ENCODE measurements at places on chromosomes 1 and 21.

DNA sequence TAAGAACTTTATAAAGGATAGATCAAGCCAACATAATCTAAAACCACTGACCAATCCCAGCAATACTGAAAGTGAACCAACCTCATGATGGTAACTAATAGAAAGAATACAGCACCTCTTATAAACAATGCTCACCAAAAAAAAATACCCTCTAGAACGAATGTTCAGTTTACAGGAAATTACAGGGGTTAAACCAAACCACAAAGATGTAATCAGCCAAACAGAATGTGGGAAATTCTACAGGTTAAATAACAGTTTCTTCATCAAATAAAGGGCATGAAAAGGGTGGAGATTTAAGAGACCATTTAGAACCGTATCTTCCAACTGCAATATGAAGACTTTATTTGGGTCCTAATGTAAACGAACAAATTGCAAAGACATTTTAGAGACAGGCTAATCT, 30.4 kb downstream of the ARID4B start:
- no peaks in the 10 kb centered on the region for H3K27me3 ChIP-seq
- no peak for DNase-seq
- no peak overlapping the region for H3K27ac ChIP-seq

- no peaks in the 10 kb centered on the region for H3K27me3 ChIP-seq
- H3K36me3 ChIP-seq, result no peaks in the 10 kb centered on the region
- DNase-seq, result no peak
- no peak overlapping the region for H3K4me3 ChIP-seq
- no peaks in the 10 kb centered on the region for H3K4me1 ChIP-seq
Measured at GRCh38 chr21:33998402-33998801, 75.0 kb upstream of the MRPS6 start.

- no peak for DNase-seq
- H3K27ac ChIP-seq, result no peak overlapping the region
- no peaks in the 10 kb centered on the region for H3K36me3 ChIP-seq
- no peak overlapping the region for H3K4me3 ChIP-seq
- no peaks in the 10 kb centered on the region for H3K4me1 ChIP-seq
- no peaks in the 10 kb centered on the region for H3K27me3 ChIP-seq
Measured at GRCh38 chr1:34066166-34066565, 98.9 kb downstream of the CSMD2 start.

GRCh38 chr1:113140588-113141446, 67.8 kb downstream of the LRIG2 start:
- H3K36me3 ChIP-seq, result no peaks in the 10 kb centered on the region
- DNase-seq, result no peak
- no peak overlapping the region for H3K27ac ChIP-seq
- H3K27me3 ChIP-seq, result no peaks in the 10 kb centered on the region
- H3K4me3 ChIP-seq, result no peak overlapping the region

DNA sequence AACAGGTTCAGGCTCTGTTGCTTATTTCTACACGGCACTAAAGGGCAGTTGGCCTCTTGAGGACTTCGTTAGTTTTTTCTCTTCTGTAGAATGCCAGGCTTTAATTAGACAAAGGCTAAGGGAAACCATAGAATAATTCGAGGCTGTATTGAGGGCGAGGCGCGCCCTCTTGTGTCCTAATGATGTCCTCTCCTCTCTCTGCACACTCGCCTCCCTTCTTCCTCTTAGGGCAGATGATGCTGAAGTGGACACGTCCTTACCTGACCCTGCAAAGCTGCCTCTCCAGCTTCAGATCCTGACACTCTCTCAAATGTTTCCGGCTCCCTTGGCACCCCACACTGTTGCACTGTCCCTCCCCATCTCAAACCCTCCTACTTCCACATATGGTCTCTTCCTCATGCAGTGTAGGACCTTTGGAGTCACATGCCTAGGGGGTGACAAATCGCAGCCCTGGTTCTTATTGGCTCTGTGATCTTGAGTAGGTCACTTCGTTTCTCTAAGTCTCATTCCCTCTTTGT, 1.9 kb upstream of the ZSCAN20 start:
- H3K27ac ChIP-seq, result peak overlapping the region; percentile 25
- H3K27me3 ChIP-seq, result no peaks in the 10 kb centered on the region
- DNase-seq, result no peak
- H3K4me1 ChIP-seq, result peaks cover 3% of the 10 kb centered on the region
- H3K4me3 ChIP-seq, result no peak overlapping the region

DNA sequence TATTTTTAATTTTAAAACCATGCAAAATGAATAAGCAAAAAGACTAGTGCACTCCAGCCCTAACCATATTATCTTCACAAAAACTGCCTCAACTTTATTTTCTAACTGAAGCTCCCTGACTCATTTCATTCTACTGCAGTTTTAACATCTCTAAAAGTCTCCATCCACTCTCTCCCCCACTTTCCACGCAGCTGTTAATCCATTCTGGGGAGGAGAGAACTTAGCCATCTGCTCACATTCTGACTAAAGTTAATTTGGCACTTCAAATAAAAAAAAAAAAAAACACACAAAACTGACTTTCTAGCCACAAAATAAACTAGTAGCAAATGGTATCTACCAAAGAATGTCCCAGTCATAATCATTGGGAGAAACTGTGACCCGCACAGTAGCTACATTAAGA, 5.4 kb upstream of the MYBPHL start:
- no peak overlapping the region for H3K4me3 ChIP-seq
- no peaks in the 10 kb centered on the region for H3K4me1 ChIP-seq
- H3K27me3 ChIP-seq, result no peaks in the 10 kb centered on the region
- no peak overlapping the region for H3K27ac ChIP-seq
- H3K36me3 ChIP-seq, result no peaks in the 10 kb centered on the region
- DNase-seq, result no peak

DNA sequence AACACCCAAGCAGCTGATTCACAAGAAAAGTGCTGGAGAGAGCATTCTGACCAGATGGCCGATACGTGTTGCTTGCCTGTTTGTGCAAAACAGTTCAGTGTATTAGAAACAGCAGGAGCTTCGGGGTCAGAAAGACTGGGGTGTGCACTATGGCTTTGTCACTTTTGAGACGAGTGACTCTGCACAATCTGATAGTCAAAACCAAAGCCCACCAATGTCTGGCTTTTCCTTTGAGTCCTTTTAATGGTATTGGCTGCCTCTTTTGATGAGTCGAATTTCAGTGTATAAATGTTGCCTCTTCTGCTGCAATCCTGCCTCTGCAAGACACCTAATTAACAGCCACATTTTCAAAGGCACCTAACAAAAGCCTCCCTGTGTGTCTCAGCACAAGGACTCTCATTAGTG, 444.6 kb downstream of the AJAP1 start:
- no peaks in the 10 kb centered on the region for H3K27me3 ChIP-seq
- no peaks in the 10 kb centered on the region for H3K4me1 ChIP-seq
- no peak overlapping the region for H3K4me3 ChIP-seq
- H3K27ac ChIP-seq, result no peak overlapping the region
- no peak for DNase-seq

- no peaks in the 10 kb centered on the region for H3K4me1 ChIP-seq
- no peaks in the 10 kb centered on the region for H3K27me3 ChIP-seq
- no peak for DNase-seq
- H3K27ac ChIP-seq, result no peak overlapping the region
Measured at GRCh38 chr1:182359645-182360044, 31.9 kb downstream of the GLUL start.

DNA sequence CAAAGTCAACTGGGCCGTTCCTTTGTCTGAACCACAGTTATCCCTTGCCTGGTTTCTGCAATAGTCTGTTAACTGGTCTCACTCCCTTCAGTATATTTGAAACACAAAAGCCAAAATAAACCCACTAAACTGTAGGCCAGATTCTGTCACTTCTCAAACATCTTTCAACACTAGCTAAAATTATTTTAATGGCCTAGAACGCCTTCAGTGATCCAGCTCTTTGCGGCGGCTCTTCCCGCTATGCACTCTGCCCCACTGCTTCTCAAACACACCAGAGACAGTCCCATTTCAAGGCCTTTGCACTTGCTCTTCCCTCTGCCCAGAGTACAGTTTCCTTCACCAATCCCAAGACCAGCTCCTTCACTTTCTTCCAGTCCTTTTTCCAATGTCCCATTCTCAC, 9.2 kb downstream of the SAMSN1 start:
- H3K4me1 ChIP-seq, result peaks cover 24% of the 10 kb centered on the region
- H3K4me3 ChIP-seq, result no peak overlapping the region
- no peak for DNase-seq
- H3K36me3 ChIP-seq, result no peaks in the 10 kb centered on the region
- no peak overlapping the region for H3K27ac ChIP-seq

DNA sequence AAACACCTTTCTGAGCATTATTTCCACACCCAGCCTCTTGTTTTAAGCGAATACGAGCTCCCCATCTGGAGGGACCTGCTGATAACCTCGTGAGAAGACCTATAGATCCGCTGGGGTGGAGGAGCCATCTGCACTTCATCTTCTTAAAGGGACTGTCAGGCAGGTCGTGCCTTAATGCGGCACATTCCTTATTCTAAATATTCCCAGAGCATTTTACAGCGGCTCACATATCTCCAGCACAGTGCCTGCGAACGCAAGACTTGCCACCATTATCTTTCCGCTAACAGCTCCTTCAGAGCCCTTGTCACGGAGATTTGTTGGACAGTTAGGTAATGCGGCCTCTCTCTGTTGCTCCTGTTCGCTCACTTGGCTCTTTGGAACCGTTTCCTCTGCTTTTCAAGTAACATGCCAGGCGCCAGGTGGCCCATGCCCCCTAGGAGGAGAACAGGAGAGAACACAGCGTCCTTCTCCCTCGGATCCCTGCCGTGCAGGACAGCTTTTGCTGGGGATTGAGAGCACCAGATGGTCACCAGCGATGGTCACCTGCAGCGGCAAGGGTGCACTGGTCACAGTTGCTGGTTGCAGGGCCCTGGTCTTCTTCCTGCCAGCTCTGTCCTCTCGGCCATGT, 162.4 kb downstream of the PGBD5 start:
- no peaks in the 10 kb centered on the region for H3K27me3 ChIP-seq
- H3K4me1 ChIP-seq, result no peaks in the 10 kb centered on the region
- H3K36me3 ChIP-seq, result no peaks in the 10 kb centered on the region
- DNase-seq, result no peak
- no peak overlapping the region for H3K27ac ChIP-seq

DNA sequence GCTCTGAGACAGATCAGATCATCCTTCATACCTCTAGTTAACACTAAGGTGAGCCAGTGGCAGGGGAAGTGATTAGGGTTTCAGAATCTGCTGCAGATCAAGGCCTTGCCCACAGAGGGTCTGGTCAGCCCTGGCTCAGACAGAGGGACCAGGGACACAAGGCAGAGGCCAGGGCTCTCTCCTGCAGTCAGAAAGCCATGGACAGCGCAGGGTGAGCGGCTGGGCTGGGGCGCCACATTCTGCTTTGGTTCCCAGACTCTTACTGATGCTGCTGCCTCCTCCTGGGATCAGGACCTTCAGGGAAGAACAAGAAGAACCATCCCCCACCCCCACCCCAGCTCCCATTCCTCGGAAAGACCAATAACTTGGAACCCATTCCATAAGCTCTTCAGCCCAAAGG, 43.1 kb downstream of the GPR161 start:
- DNase-seq, result no peak
- no peak overlapping the region for H3K4me3 ChIP-seq
- peaks cover 6% of the 10 kb centered on the region for H3K4me1 ChIP-seq
- H3K27ac ChIP-seq, result no peak overlapping the region

- no peak for DNase-seq
- H3K4me1 ChIP-seq, result no peaks in the 10 kb centered on the region
- no peak overlapping the region for H3K4me3 ChIP-seq
- H3K27ac ChIP-seq, result no peak overlapping the region
Measured at GRCh38 chr1:15120251-15120945, 33.1 kb upstream of the TMEM51 start.

DNA sequence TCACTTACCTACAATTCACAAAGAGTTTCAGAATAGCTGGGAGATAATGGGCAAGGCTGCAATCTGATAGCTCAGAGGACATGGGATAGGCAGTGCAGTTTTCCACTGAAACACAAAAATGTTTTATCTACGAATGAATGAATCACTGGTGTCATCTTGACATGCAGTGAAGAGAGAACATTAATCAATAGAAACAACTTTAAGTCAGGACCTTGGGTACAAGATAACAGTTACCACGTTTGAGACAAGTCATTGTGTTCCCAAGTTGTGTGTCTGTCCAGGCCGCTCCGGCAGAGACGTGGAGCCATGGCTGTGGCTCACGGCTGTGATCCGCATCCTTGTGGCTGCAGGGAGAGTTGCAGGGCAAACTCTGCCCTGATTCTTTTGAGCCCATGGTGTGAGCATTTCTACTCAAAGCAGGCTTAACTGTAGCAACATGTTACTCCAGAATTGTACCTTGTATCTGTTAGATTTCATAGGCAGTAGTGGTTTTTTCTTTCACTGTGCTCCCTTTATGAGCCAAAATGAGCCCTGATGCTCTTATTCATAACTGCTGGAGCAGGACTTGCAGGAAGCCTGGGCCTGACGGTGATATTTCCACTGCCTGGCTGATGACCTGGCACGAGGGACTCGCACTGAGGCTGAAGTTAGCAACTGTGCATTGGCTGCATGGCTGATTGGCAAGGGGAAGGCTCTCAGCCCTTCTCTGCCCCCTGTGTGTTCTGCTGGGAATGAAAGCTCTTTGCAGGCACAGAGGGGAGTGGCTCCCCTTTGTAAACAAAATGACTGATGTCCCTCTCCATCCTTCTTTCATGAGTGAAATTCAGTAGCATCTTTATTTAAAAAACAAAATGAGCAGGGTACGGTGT, 465.2 kb downstream of the AJAP1 start:
- no peak overlapping the region for H3K4me3 ChIP-seq
- no peaks in the 10 kb centered on the region for H3K27me3 ChIP-seq
- no peak for DNase-seq
- no peaks in the 10 kb centered on the region for H3K36me3 ChIP-seq
- H3K27ac ChIP-seq, result no peak overlapping the region

DNA sequence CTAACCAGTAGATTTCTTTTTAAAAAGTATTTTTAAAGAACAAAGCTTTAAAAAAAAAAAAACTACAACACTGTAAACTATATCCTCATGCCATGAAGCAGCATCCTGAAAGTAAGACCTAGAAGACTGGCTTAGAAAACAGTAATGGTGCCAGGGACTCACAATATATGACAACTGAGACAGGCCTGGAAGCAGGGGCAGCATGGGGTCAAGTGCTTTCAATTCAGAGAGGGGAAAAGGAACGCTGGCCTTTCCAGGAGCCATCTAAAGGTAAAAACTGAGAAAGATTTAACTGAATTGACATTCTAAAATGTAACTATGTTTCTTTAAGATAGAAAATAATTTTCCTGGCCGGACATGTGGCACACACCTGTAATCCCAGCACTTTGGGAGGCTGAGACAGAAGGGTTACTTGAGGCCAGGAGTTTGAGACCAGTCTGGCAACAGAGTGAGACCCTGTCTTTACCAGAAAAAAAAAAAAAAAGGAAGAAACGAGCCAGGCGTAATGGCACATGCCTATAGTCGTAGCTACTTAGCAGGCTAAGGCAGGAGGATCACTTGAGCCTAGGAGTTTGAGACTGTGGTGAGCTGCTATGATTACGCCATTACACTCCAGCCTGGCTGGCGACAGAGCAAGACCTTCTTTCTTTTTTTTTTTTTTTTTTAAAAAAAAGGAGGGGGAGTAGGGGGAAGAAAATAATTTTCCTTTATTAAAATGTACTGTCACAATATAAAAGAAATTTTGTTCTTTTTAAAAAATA, 54.1 kb downstream of the SLC35D1 start:
- H3K36me3 ChIP-seq, result peaks cover 25% of the 10 kb centered on the region
- H3K4me3 ChIP-seq, result no peak overlapping the region
- no peak for DNase-seq
- H3K27ac ChIP-seq, result no peak overlapping the region
- H3K4me1 ChIP-seq, result peaks cover 3% of the 10 kb centered on the region

- H3K36me3 ChIP-seq, result no peaks in the 10 kb centered on the region
- no peak overlapping the region for H3K27ac ChIP-seq
- H3K4me1 ChIP-seq, result peaks cover under 1% of the 10 kb centered on the region
- H3K27me3 ChIP-seq, result no peaks in the 10 kb centered on the region
- no peak overlapping the region for H3K4me3 ChIP-seq
Measured at GRCh38 chr1:206744683-206745082, 25.9 kb upstream of the IL19 start.

GRCh38 chr1:76471536-76471935, 395.7 kb upstream of the ST6GALNAC5 start:
- no peak overlapping the region for H3K27ac ChIP-seq
- H3K36me3 ChIP-seq, result no peaks in the 10 kb centered on the region
- H3K4me3 ChIP-seq, result no peak overlapping the region
- H3K4me1 ChIP-seq, result no peaks in the 10 kb centered on the region
